ENCODE measurements at places on chromosomes 3 and 15. TPM values are rescaled to one million over a fixed set of nuclear protein-coding genes. Genes with fewer than 3 reads are reported as not detected.

Gene UROC1
- polyA plus RNA-seq, result not detected

Gene PDHB
- 30.5 TPM for polyA plus RNA-seq

Gene KIF23
- polyA plus RNA-seq, result 8.1 TPM

Gene GPR15
- polyA plus RNA-seq, result not detected

- H3K4me1 ChIP-seq, result no peaks in the 10 kb centered on the region
- H3K27ac ChIP-seq, result no peak overlapping the region
- no peaks in the 10 kb centered on the region for H3K36me3 ChIP-seq
These were observed 167.2 kb downstream of the POLR2M start for GRCh38 chr15:57873564-57874209.

DNA sequence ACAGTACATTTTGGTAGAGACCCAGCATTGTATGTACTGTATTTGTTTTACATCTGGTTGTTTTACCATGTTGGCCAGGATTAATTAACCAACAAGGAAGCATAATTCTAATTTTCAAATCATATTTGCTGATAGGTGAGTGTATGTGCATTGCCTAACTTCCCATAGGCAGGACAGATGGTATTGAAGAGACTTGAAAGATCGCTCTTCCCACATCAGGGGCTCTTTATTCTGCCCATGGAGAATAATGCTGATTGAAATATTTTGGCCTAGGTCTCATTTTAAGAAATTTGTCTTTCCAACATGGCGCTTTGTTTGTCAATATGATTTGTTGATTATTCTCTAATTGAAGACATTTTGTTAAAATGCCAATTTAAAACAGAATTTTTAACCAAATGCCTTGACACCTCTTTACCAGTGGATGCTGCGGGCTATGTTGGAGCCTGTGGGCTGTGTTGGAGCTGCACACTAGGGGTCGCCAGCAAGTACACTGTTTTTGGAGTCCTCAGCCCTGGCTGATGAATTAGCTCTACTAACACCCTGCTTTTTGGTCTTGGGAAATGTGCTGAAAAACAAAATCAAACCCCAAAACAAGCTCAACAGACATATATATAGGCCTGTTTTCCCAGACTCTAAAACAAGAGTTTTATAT is 5.3 kb downstream of the P2RY12 start:
- no peak overlapping the region for H3K27ac ChIP-seq
- no peaks in the 10 kb centered on the region for H3K27me3 ChIP-seq
- DNase-seq, result peak; percentile 21

Gene BTBD1
- 37.2 TPM for polyA plus RNA-seq

Gene PLOD2
- not detected for polyA plus RNA-seq

DNA sequence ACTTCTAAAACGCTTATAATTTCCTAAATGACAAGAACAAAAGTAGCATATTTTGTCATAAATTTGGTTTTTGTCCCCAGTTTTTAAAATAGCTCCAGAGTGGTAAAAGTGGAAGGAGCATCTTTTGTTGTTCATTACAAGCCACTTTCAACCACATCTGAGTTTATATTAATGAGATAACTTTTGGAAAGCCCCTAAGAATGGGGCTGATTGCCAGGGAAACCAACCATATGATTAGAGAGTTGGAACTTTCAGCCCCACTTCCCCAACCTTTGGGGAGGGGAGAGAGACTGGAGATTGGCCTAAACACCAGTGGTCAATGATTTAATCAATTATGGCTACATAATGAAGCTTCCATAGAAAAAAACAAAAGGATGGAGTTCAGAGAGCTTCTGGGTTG is 57.4 kb downstream of the CPA3 start:
- H3K27me3 ChIP-seq, result no peaks in the 10 kb centered on the region
- H3K27ac ChIP-seq, result no peak overlapping the region
- H3K36me3 ChIP-seq, result no peaks in the 10 kb centered on the region
- no peak for DNase-seq

- no peaks in the 10 kb centered on the region for H3K27me3 ChIP-seq
- H3K27ac ChIP-seq, result no peak overlapping the region
- no peak overlapping the region for H3K4me3 ChIP-seq
- no peaks in the 10 kb centered on the region for H3K36me3 ChIP-seq
- no peak for DNase-seq
- H3K4me1 ChIP-seq, result no peaks in the 10 kb centered on the region
These were observed 40.9 kb upstream of the HERC1 start for GRCh38 chr15:63874616-63875015.

DNA sequence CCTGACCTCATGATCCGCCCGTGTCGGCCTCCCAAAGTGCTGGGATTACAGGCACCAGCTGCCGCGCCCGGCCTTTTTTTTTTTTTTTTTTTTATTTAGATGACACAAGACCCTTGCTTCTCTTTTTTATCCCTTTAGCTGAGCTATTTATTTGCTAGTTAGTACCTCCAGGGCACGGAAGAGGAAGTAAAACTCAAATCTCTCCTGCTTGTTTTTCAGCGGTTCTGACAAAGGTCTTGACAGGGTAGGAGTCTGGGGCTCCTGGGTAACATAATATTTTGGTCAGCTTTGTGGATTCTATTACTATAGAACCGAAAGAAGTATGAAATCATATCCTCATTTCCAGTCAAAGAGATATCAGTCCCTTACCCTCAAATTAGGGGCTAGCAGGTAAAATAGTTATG is 44.0 kb upstream of the ETV5 start:
- H3K4me3 ChIP-seq, result no peak overlapping the region
- H3K27ac ChIP-seq, result peak overlapping the region; percentile 53
- DNase-seq, result peak; percentile 82
- no peaks in the 10 kb centered on the region for H3K27me3 ChIP-seq
- H3K4me1 ChIP-seq, result peaks cover 39% of the 10 kb centered on the region

- H3K27me3 ChIP-seq, result no peaks in the 10 kb centered on the region
- no peaks in the 10 kb centered on the region for H3K36me3 ChIP-seq
- no peak overlapping the region for H3K27ac ChIP-seq
These were observed 29.1 kb upstream of the RASA2 start for GRCh38 chr3:141457624-141458236.

DNA sequence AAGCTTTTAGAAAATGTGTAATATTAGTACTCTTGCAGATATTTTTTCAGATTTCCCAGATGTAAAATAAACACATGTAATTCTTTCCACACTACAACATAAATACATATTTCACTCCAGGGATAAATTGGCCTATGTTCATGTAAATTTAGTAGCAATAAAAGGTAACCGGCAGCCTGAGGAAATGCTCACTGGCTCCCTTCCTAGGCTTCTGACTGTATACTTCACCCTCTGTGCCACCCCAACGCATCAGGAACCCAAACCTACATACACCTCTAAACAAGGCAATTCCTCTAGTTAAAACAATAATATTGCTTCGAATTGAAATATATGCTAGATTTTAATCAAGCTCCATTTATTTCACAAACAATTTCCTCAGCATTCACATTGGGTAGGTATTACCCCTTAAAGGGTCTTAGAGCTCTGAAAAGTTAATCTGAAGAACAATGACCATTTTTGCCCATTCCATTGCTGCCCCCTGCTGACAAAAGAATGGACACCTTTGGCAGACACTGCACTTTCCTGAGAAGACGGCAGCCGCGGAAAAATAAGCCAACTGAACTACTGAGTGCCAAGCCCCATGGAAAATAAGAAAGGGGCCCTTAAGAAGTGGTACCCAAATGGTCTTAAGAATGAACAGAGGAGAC is 212.5 kb downstream of the OSBPL10 start:
- DNase-seq, result peak; percentile 33
- H3K27ac ChIP-seq, result no peak overlapping the region
- H3K4me3 ChIP-seq, result no peak overlapping the region
- no peaks in the 10 kb centered on the region for H3K36me3 ChIP-seq
- H3K4me1 ChIP-seq, result peaks cover 3% of the 10 kb centered on the region

DNA sequence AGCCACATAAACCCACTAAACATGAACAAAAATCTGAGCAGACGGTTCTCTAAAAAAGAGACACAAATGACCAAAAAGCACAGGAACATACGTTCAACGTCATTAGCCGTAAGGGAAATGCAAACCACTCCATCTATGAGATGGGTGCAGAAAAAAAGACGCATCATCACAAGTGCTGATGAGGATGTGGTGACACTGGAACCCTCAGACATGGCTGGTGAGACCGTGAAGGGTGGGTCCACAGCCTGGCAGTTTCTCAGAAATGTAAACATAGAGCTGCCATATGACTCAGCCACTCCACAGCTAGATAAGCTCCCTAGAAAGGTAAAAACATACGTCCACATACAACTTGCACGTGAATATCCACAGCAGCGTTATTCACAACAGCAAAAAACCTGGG is 23.3 kb downstream of the PCSK6 start:
- H3K4me1 ChIP-seq, result no peaks in the 10 kb centered on the region
- DNase-seq, result no peak
- no peak overlapping the region for H3K27ac ChIP-seq
- no peak overlapping the region for H3K4me3 ChIP-seq

GRCh38 chr3:98645039-98645438 is 51.6 kb upstream of the CPOX start:
- no peak for DNase-seq
- H3K4me1 ChIP-seq, result peaks cover 5% of the 10 kb centered on the region
- no peaks in the 10 kb centered on the region for H3K36me3 ChIP-seq
- H3K27ac ChIP-seq, result no peak overlapping the region

Gene ARPIN
- polyA plus RNA-seq, result 13.3 TPM

GRCh38 chr15:66413579-66413978 is 26.9 kb downstream of the MAP2K1 start:
- DNase-seq, result no peak
- no peaks in the 10 kb centered on the region for H3K27me3 ChIP-seq
- no peak overlapping the region for H3K4me3 ChIP-seq
- no peak overlapping the region for H3K27ac ChIP-seq

DNA sequence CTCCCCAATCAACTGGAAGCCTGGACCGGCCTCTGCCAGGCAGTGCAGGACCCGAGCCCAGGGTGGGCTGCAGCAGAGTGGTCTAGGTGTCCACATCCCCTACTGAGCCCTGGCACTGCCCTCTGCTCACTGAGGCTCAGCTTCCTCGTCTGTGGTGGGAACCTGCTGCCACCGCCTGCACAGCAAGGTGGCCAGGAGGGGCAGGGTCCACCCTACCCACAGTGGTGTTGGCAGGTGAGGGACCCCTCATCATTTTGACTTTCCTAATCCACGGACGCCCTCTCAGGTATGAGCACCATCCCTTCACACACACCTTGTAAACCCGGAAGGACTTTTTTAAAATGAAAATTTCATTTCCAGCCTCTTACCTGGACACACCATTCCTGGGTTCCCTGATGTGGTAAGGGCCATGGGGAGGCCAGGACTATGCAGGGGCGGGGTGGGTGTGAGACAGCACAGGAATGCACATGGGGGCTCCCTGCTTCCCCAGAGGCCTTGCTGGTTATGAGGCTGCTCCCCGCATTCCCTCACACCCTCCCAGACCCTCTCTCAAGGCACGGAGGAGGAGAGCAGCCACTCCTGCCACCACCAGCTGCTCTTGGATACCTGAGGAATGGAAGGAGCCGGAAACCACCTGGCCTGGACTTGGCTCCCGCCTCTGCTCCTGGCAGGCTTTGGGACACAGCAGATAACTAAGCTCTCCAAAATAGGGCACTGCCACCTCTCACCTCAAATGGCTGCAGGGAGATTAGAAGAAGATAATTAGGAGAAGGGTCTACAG is 185.9 kb upstream of the TPM1 start:
- H3K4me1 ChIP-seq, result no peaks in the 10 kb centered on the region
- no peak overlapping the region for H3K27ac ChIP-seq
- no peak overlapping the region for H3K4me3 ChIP-seq
- DNase-seq, result no peak
- H3K27me3 ChIP-seq, result no peaks in the 10 kb centered on the region

Gene DUSP7
- 3.9 TPM for polyA plus RNA-seq
